ENCODE measurements at places on chromosomes 16 and 17. TPM values are rescaled to one million over a fixed set of nuclear protein-coding genes. Genes with fewer than 3 reads are reported as not detected.

The REXO5 gene
- 15.0 TPM for total RNA-seq

The CCDC200 gene
- not detected for total RNA-seq

The HSPB9 gene
- total RNA-seq: not detected

The P2RX5 gene
- total RNA-seq: 6.9 TPM

The PRPF8 gene
- 183 TPM for total RNA-seq

The LITAFD gene
- not detected for total RNA-seq

The MMP25 gene
- 0.63 TPM for total RNA-seq

The KRTAP2-3 gene
- not detected for total RNA-seq

The KRT33A gene
- not detected for total RNA-seq

The KRT16 gene
- total RNA-seq: not detected

The VTN gene
- 0.63 TPM for total RNA-seq

The TMC7 gene
- 3.4 TPM for total RNA-seq

The MPP2 gene
- total RNA-seq: 17.5 TPM

The YBX2 gene
- 2.5 TPM for total RNA-seq

The CDT1 gene
- 2.5 TPM for total RNA-seq

The RNF227 gene
- total RNA-seq: 7.5 TPM

The RAC3 gene
- total RNA-seq: 80.4 TPM

The SMTNL2 gene
- total RNA-seq: 5.6 TPM

The SLC6A2 gene
- not detected for total RNA-seq

The CSF3 gene
- total RNA-seq: not detected

The SLC38A8 gene
- not detected for total RNA-seq

The NFATC3 gene
- 26.6 TPM for total RNA-seq

The CD68 gene
- total RNA-seq: 1.6 TPM

The RAB26 gene
- 4.4 TPM for total RNA-seq

The SLC52A1 gene
- not detected for total RNA-seq

The CCL7 gene
- not detected for total RNA-seq

The PRAC2 gene
- not detected for total RNA-seq

The SLC9A5 gene
- total RNA-seq: 0.94 TPM

The CDH3 gene
- 10.6 TPM for total RNA-seq

The NSMCE1 gene
- 26.6 TPM for total RNA-seq

The TMEM238L gene
- not detected for total RNA-seq

The ZNF276 gene
- total RNA-seq: 38.2 TPM

The MTMR4 gene
- 159 TPM for total RNA-seq

The PRR35 gene
- total RNA-seq: not detected

The KCTD19 gene
- 0.31 TPM for total RNA-seq

The IGSF6 gene
- total RNA-seq: 1.6 TPM

The NOD2 gene
- 0.31 TPM for total RNA-seq

The NR1D1 gene
- 1.9 TPM for total RNA-seq

The TNP2 gene
- not detected for total RNA-seq
